ENCODE measurements at places on chromosomes 1 and 21.

- no peak for DNase-seq
Observed at GRCh38 chr1:207404849-207405525, 49.1 kb upstream of the CR2 start.

GRCh38 chr1:111778541-111779051, 22.9 kb downstream of the DDX20 start:
- no peak for DNase-seq

GRCh38 chr21:14482165-14482564, 64.0 kb downstream of the SAMSN1 start:
- DNase-seq, result peak; percentile 19

GRCh38 chr1:17654519-17654918, 100.6 kb upstream of the ACTL8 start:
- DNase-seq, result no peak

- DNase-seq, result no peak
Observed at GRCh38 chr1:1775327-1776226, 2.7 kb downstream of the NADK start.

- no peak for DNase-seq
Observed at GRCh38 chr1:184665360-184665759, 89.3 kb downstream of the EDEM3 start.

- DNase-seq, result no peak
Observed at GRCh38 chr1:227769936-227770494, 34.8 kb downstream of the SNAP47 start.

GRCh38 chr1:14113841-14114567, 414.0 kb downstream of the PRDM2 start:
- DNase-seq, result no peak

DNA sequence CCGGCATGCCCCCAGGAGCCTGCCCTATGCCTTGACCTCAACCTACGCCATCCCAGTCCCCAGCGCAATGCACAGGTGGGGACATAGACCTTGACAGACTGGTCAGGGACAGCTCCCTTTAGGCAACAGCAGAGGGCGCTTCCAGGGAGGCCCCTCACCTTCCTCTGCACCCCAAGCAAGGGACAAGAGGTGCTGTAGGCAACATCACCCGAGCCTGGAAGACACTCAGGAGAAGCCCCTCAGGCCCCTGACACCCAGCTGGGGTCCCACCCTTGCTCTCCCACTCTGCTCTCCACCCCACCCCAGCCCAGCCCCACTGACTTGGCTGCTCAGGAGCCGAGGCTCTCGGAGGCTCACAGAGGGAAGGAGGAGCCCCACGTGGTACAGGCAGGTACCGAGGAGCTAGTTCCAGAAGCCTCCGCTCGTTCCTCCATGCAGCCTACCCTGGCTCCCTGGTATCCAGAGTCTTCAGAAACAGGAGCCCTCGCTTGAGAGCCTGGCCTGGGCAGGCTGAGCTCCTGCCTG, 2.4 kb upstream of the WNT3A start:
- no peak for DNase-seq

GRCh38 chr1:1084372-1085170, 10.5 kb upstream of the RNF223 start:
- DNase-seq, result no peak
